ENCODE measurements at places on chromosomes 7 and 10. TPM values are rescaled to one million over a fixed set of nuclear protein-coding genes. Genes with fewer than 3 reads are reported as not detected.
A peak's percentile ranks its signal among the peaks of the same experiment; 100 is the strongest.

- no peak for DNase-seq
Observed at GRCh38 chr10:88115407-88115806, 252.0 kb downstream of the PTEN start.

GRCh38 chr7:33556472-33556871, 348.9 kb upstream of the BMPER start:
- no peak for DNase-seq

Gene PNLIPRP1
- not detected for total RNA-seq

GRCh38 chr10:34523017-34523767, 291.9 kb downstream of the PARD3 start:
- no peak for DNase-seq

GRCh38 chr10:16944402-16944801, 127.2 kb upstream of the RSU1 start:
- no peak for DNase-seq

Gene RAB11FIP2
- total RNA-seq: 30.2 TPM

Gene LLCFC1
- not detected for total RNA-seq

Gene CD36
- total RNA-seq: 68.8 TPM

Gene WNT16
- total RNA-seq: not detected

GRCh38 chr10:77392851-77393250, 244.8 kb downstream of the KCNMA1 start:
- no peak for DNase-seq

DNA sequence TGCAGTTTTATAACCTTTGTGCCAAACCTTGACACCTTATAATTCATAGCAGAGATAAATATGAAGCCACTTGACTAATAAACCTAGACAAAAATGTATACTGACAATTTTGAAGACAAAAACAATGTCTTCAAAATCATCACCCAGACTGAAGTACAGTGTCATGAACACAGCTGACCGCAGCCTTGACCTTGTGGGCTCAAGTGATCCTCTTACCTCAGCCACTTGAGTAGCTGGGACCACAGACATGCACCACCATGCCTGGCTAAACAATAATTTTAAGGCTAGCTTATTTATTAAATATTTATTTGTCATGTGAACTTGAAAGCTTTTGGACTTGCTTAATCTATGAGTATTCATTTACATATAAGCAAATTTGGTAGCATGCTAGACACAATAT, 24.3 kb downstream of the IL6 start:
- no peak for DNase-seq

DNA sequence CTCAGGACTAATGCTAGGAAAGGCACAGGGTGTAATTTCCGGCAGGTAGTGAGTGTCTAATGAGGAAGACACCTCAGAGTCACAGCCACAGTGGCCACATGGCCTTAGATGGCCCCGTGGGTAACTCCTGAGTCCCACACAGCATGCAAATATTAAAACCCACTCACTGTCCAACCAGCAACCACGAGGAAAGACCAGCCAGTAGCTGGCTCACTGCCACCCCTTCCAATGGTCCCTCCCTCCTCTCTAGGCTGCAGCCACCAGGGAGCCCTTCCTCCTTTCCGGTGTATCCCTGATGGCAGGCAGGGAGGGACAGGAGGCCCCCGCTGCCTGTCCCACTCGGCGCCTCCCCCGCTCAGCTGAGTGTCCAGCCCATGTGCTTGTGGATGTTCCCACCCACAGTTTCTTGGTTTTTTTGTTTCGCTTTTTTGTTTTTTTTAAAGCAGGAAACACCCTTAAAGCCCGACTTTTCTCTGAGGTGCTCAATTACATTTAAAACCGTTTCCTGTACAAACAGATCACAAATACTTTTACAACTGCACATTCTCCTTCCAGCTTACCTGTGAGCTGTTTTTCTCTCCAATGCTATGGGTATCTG, 9.2 kb downstream of the BNIP3 start:
- peak; percentile 82 for DNase-seq

- DNase-seq: no peak
Observed at GRCh38 chr7:112073530-112073929, 132.7 kb downstream of the DOCK4 start.

- no peak for DNase-seq
Observed at GRCh38 chr10:78664929-78665553, 403.7 kb upstream of the ZMIZ1 start.

DNA sequence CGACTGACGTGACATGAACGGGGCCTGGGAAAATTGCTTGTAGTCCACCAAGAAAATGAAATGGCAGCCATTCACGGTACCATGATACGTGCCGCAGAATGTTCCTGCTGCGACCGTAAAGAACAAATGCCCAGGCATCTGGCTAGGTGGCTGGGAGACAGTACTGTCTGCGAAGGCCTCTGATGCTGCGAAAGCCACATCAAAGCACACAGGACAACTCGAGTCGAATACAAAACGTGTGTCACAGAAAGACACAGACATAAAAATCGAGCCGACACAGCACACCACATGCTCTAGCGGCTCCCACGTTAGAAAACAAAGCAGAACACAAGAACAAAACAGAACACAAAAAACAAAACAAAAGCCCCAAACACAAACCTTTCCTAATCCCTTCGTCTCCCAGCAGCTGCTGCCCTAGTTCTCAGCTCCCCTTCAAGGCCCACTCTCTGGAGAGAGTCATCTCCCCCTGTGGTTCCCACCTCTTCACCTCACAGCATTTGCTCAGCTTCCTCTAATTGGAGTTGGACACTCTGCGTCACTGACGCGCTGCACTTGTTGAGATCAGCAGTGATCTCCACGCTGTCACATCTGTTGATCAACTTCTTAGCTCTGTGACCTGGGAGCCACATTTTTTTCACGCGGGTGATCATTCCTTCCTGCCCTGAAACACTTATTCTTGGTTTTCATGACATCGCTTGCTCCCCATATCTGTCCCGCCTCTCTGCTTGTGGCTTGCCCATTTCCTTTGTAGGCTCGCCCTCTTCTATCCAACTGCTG, 112.2 kb downstream of the CLEC2L start:
- DNase-seq: no peak

- DNase-seq: no peak
Observed at GRCh38 chr10:86647773-86648703, 6.3 kb upstream of the OPN4 start.

GRCh38 chr7:155188357-155188756, 109.3 kb upstream of the INSIG1 start:
- no peak for DNase-seq

- DNase-seq: no peak
Observed at GRCh38 chr7:240887-241421, 48.6 kb downstream of the FAM20C start.

Gene SEMA3C
- 6.2 TPM for total RNA-seq

DNA sequence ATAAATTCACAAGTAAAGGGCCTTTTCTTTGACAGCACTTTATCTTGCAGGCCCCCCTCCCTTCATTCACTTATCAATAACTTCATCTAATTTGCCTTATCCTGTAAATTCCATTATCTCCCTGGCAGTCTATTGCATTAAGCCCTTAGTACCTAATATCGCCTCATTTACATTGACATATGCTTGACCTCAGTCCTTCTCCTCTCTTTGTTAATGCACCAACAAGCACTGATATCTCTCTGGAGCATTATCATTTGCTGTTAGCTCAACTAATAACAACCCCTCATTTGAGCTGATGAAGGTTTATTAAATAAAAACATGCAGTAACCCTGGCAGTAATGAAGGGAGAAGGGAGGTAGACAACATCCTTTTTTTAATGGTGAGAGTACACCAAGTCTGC, 46.8 kb downstream of the EXOC4 start:
- no peak for DNase-seq

- no peak for DNase-seq
Observed at GRCh38 chr10:132929953-132930548, 12.3 kb downstream of the CFAP46 start.

GRCh38 chr7:106339513-106340246, 54.9 kb upstream of the NAMPT start:
- DNase-seq: no peak

DNA sequence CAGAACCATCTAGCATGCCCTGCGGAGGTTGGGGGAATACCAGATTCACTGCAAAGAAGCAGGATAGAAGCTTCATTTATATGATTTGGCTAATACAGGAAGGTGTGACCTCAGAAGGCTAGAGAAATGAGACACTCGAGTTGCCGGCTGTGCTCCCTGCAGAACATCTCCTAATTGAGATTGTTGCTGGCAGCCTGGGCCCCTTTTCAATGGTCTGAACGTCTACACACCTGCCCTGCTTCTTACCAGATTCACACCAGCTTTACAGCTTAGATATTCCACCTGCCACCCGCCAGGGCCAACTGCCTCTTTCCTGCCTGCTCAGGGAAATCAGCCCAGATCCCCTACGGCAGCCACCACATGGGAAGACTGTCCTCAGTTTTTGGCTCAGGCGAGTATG, 475.3 kb upstream of the AUTS2 start:
- DNase-seq: no peak

DNA sequence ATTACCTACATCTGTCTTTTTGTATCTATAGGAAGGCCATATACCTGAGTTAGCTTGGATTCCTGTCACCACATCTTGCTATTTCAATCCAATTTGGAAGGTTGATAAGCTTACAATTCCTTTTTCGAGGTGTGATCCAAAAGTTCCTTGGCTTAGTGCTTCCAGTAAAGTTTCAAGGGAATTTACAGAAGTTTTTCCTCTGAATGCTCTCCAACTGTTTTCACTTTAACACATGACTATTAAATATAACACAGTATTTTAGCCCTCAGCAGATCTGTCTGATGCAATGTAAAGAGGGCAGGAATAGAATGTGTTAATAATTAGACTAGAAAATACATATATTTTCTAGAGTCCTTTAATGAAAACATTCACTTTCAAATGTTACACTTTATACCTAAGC, 171.4 kb downstream of the DKK1 start:
- no peak for DNase-seq

DNA sequence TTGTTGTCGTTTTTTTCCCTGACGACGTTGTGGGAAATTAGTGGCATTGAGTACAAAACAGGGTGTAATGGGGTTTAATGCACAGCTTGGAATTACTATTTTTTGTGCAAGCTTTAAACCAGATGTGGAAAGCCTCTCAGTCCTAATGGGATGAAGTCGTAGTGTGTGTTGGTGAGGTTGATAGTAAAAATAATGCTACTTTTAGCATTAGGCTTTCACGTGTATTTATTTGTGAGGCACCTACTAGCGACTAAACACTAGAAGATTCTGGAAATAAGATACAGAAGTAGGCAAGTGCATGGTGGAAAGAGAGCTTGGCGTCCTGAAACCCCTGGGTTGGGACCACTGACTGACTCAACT, 588 bp upstream of the ORC5 start:
- no peak for DNase-seq

Gene LOXL4
- total RNA-seq: 9.1 TPM

GRCh38 chr10:85902051-85902450, 464.5 kb downstream of the GRID1 start:
- no peak for DNase-seq

DNA sequence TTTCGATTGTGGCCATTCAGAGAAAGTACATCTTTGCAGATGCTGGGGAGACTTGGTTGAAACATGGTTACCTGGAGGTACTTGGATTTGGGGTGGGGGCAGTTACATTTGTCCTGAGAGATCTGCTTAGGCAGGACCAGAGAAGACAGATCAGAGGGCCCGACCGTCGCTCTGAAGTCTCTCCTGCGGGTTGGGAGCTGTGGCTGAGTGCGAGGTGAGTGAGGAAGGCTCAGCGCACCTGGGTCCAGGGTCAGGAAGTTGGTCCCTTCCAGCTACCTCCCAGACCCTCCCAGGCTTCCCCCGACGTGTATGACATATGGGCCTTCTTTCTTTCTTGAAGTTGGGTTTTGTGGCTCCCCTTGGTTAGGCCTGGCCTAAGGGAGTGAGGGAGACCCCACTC, 56.3 kb downstream of the LHPP start:
- no peak for DNase-seq

DNA sequence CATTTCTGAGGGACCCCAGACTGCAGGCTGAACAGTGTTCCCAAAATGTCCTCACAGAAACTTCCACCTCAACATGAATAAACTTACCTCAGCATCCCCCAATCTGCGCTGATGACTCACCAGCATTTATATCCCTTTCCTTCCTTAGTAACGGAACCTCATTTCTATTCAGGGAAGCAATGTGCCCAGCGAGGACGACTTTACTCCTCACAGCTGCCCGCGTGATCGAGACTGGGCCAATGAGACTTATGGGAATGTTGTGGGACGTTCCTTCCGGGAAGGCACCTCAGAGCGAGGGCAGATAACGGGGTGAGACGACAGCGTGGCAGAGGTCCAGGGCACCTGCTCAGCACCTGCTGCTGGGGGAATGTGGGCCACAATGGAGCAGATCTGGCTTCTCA, 73.1 kb upstream of the CAMK2B start:
- peak; percentile 17 for DNase-seq

DNA sequence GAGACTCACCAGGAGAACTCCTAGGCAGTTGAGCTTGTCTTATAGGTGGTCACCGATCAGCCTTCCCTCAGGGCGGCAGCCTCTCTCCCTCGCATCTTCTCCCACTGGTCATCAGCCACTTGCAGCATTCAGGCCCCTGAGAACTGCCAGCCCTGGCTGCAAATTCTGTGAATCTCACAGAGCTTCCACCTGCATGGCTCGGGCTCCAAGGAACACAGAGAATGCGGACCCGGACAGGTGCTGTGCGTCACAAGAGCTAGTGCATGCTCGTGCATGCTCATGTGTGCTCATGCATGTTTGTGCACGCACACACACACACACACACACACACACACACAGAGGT, 176.9 kb downstream of the ARHGAP12 start:
- no peak for DNase-seq

DNA sequence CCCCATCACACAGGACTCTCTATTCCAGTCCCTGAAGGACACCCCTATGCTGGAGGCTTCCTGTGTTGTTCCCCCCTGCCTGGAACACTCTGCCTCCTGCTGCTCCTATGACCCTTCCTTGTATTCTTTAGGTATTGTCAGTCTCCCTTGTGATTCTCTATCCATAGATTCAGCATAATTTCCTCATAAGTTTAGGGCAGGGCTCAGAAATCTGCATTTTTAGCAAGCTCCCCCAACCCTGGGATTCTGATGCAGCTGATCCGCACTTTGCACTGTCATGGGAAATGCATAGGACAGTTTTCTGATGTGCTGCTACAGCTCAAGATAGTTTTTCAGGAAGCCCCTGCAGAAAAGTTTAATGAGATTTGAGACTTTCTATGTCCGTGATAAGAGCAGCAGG, 79.9 kb downstream of the ADRA2A start:
- DNase-seq: no peak

DNA sequence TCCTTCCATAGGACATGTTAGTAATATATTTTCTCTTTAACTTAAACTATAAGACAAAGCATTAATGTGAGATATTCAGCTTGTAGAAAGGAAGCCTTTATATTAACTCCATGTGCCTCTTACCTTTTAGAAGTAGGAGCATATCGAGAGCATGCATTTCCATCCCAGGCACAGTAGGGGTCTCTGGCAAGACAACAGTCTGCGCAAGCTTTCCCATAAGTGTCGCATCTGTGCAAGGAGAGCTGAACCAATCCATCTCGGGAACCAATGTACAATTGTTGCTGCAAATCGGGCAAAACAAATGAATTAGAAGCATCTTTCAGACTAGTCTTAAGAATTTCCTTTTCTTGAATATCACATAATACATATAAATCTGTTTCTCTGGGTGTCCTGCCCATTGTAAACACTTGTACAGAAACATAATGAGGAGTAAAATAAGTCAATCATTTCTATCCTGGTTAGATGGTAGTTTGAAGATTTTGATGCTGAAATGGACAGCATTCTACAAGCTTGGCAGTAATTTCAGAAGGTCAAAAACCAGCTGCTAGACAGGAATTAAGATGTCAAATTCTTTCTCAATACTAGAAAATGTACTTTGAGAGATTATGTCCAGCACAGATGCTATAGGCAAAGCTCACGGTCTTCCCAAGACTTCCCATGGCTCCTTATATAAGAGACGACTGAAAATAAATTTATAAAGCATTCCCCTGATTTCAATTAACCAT, 171.8 kb downstream of the SEMA3D start:
- DNase-seq: no peak

Gene RBP3
- 0.11 TPM for total RNA-seq

Data from adrenal gland (tissue), 19 donors.